Stimulated activated naive B cell treated with anti-CD40 and anti-IgM and Interleukin-4, amounts not matched to agents 10 μg/mL and 1 μg/mL and 100 μg/mL, for 72 hours (primary cell): ENCODE measurements at places on chromosomes 4 and X.
A peak's percentile ranks its signal among the peaks of the same experiment; 100 is the strongest.

DNA sequence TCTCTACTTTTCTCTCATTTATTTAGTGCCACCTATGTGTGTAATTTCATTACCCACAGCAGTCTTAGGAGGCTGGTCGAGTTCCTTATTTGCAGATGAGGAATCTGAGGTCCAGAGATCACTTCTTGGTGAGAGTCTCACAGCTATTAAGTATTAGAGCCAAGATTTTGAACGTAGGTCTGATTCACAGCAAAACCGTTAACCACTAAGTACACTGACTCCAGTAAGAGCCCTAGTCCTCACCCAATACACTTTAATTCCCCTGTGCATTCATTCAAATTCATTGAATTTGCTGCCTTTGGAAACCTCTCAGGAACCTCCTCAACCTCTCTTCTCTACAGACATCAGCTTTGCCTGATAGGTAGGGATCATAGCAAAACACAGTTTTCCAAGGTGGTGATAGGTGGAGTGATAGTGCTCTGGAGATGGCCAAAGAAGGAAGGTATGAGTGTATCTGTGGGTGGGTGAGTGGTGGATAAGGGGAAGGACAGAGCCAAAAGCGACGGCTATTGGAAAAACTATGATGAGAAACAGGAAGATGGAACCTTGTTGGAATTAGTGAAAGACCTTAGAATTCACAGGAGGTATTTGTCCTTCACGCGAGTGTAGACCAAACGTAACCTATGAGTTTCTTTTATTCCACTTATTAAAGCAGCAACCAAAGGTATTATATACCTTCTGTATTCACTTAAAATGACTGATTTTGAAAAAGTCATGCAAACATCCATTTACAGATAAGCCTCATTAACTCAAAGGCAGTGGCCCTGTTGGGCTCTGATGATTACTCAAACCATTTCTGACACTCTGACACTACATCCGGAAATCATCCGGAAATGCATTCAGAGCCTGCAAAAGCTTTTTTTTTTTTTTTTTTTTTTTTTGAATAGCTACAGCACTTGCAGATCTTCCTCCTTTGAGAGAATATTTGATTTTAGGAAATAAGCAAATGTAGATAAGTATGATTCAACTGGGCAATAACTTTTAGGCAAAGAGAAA is 6.3 kb downstream of the FMR1 start:
- no peak for DNase-seq

- DNase-seq: no peak
These were observed 29.1 kb downstream of the STAG2 start for GRCh38 chrX:123990602-123991001.

- DNase-seq: no peak
These were observed 105.9 kb upstream of the ETNPPL start for GRCh38 chr4:108868606-108869227.

DNA sequence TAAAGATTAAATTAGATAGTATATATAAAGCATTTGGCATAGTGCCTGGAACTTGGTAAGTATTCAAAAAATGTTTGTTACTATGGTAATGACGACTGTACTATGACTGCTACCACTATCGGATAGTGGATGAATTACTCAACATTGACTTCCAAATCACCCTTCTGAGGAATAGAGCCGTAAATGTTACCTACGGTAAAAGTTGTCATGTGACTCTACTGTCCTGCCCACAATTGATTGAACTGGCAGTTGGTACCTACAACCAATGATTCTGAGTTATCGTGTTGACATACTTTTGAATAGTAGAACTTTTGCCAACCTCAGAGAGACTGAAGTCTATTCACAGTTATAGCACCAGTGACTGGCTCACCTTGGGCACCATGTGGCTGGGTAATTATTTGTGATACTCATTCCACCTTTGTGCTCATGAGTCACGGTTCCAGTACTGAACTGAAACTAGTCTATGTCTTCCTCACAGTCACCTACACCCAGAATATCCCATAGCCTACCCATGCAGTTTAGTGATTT is 185.5 kb upstream of the PITX2 start:
- DNase-seq: no peak

DNA sequence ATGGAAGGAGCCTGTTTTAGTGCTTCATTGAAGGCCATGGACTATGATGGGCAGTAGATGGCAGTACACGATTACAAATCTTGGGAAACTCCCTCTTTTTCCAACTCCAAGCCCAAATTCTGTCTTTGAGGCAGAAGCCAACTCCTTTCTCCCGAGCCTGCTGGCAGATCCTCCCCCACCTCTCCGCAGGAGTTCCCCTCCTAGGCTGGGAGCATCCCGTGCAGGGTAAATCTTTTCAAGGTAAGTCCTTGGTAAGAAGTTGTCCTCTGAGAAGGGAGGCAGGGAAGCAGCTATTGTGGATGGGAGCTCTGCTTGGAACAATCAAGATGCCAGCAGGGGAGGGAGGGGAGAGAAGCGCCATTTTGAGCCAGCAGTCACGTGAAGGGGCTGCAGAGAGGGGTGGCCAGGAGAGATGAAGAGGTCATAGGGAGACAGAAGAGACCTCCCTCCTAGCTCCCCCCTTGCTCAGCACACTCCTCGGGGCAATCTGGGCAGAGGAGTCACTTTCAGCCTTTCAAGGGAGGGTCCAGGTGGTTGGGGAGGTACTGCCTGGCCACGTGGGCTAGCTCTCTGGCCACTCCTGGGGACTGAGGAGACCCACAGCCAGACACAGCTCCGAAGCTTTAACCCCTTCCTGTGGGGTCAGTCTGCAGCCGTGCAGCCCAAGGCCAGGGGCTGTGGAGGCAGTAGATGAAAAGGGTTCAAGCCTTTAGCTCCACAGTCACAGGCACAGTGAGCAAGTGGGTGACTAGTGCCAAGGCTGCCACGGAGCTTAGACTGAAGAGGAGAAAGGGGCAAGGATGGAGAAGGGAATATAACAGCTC is 9.6 kb downstream of the CC2D2A start:
- no peak for DNase-seq

DNA sequence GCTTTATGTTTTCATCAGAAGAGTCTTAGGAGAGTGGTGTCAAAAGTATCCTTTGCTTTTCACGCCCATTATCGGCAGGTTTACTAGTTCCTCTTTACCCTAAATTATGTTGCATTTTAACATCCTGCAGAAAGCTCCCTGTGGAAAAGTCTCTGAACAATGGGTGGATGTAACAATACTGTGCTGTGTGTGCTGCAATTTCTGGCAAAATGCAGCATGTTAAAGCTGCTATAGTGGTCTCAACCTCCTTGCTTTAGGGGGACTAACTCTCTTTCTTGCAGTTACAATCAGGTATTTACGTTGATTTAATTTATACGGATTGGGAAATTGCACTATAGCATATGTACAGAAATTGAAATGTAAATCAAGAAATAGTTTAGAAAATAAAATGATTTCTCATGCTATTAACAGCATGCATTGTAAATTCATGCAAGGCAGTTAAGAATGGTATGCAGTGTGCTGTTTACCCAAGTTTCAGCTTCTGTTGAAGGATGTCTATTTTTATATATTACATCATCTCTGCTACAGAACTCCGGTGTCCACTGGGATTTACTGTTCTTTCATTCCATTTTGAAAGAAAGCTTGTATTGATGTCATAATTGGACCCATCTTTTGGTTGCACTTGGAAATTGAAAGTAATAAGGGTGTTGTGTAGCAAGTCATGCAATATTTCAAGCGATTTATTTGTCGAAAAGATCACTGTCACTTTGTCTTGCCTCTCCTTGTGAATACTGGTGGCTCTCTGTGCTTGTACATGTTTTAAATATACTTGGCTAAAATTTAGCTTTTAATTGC is 145.7 kb downstream of the RAPGEF2 start:
- DNase-seq: no peak

- no peak for DNase-seq
These were observed 1.0 kb upstream of the LPAR4 start for GRCh38 chrX:78746496-78746895.

DNA sequence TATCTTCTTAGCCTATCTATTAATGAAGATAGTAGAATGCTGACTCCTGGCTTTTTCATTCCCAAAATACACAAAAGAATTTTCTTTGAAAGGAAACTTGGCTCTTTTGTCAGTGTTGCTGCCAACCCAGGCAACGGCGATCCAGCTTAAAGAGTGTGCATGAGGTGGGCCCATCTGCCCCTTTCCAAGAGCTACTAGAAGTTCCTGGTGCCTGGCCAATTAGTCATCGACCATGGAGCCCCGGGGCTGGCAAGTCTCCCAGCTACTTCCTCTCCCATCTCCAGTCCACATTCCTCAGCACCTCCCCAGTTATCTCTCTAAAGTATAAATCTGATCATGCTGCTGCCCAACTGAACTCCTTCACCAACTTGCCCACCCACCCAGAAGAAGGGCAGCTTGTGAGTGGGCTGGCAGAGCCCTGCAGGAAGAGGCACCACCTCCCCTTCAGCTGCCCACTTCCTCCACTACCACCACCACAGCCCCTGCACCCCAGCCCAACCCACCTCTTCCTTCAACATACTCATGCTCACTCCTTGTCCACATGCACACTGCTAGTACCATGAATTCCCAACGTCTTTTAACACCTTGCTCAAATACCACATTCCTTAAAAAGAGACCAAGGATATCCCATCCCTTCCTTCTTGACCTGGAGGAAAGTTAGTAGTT is 158.2 kb upstream of the MAP3K15 start:
- no peak for DNase-seq

- no peak for DNase-seq
These were observed 53.2 kb downstream of the COMMD8 start for GRCh38 chr4:47410271-47410670.

- DNase-seq: no peak
These were observed 34.7 kb downstream of the RBPJ start for GRCh38 chr4:26355392-26356052.

- DNase-seq: peak; percentile 73
These were observed at the start of gene OTUD5 for GRCh38 chrX:48957477-48957826. Gene OTUD5, minus strand, starts transcription at chrX:48957607. Its CDS starts 37 bp downstream, at chrX:48957570.

DNA sequence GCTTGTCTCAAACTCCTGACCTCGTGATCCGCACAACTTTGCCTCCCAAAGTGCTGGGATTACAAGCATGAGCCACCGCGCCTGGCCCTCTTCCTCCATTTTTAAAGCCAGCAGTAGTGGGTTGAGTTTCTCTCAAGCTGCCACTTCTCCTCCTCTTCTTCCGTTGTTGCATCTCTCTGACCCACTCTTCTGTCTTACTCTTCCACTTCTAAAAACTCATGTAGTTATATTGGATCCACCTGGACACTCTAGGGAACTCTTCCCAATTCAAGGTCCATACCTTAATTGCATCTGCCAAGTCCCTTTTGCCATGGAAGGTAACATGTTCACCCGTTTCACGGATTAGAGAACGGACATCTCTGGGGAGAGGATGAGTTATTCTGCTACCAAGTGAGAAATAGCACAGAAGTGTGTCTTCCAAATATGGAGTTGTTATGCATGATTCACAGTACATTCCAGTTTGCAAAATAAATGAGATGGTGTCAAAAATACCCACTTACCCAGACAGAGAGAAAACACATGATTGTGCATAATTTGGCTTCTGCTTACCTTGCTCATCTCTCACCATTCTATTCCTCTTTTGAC is 51.8 kb downstream of the GBA3 start:
- DNase-seq: no peak

DNA sequence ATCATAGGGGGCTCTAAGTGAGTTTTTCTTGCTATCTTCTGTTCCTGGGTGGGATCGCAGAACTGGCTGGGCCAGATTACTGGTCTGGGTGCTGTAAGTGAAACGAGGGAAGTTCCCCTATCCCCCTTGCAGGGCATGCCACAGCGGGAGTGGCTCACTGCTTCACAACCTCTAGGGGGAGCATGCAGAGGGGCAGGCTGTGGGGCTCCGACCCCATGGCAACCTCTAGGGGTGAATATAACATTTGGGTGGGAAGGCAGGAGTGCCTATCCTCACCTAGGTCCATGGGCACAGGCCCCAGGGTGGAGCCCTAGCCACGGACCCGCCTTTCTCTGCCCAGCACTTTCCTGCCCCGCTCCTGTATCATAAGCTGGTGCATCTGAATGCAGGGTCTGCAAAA is 1.7 kb upstream of the RRAGB start:
- DNase-seq: no peak

DNA sequence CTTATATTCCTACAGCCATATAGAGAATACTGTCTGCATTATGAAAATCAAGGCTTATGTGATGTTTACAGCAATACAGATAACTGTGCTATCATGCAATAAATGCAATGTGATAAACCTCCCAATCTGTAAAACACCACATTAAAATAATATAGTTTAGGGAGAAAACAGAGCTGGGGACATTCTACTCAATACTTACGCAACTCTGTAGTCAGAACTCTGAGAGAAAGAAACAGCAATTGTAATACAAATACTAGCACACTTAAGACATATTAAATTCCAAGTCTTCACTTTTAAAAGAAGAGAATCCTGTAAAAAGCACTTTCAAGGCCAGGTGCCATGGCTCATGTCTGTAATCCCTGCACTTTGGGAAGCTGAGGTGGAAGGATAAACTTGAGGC is 61.4 kb downstream of the ANKRD17 start:
- no peak for DNase-seq

DNA sequence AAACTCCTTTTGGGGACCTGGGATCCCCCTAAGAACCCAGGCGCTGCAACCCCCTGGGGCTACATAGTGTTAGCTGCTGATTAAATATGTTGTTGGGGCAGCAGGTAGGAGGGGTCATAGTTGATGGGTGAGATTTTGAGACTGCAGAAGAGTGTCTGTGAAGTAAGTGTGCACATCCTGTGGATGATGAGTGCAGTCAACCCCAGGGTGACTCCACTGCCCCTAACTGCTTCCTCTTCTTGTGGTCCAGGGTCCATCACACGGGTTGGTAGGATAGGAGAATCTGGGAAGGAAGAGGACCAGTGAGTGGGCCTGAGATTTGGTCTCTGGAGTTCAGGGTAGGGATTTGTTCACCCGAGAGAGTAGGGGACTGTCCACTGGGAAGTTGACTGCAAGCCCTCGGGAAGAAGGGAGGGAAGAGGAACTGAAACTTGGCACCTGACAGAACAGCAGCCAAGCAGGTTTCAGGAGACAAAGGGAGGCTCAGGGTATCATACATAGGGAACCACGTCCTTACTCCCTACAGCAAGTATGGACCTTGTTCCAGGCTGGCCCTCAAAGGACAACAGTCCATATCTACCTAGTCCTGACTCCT is 8.5 kb downstream of the DLG3 start:
- DNase-seq: no peak

DNA sequence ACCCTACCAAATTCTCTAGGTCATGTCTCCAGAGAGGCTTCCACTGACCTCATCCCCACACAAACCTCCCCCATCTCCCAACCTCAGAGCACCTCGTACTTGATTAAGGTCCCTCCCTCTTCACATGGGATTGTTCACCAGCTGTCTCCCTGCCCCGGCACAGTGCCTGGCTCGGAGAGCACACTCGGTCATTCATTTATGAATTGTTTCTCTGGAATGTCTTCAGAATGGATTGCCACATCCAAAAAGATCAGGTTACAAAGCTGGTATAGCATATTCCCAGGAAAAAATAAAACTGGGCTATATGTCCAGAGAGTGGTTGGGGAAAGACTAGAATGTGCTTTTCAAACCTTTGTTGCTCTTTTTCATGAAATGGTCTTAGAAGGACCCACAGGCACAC is 21.6 kb downstream of the JAKMIP1 start:
- no peak for DNase-seq

- no peak for DNase-seq
These were observed 51.9 kb upstream of the LAS1L start for GRCh38 chrX:65586491-65586890.

- no peak for DNase-seq
These were observed 237.8 kb downstream of the EVC2 start for GRCh38 chr4:5470318-5471198.

GRCh38 chr4:151532001-151532708 is 123.2 kb downstream of the FHIP1A start:
- DNase-seq: no peak
